ENCODE measurements at places on chromosomes 7 and 10. TPM values are rescaled to one million over a fixed set of nuclear protein-coding genes. Genes with fewer than 3 reads are reported as not detected.
A peak's percentile ranks its signal among the peaks of the same experiment; 100 is the strongest.

PIK3CG gene
- 3.8 TPM for total RNA-seq

GJD4 gene
- total RNA-seq: not detected

GRCh38 chr7:101436857-101437576 is 74.3 kb downstream of the COL26A1 start:
- no peak overlapping the region for H3K27ac ChIP-seq
- H3K36me3 ChIP-seq: no peaks in the 10 kb centered on the region
- no peak overlapping the region for H3K4me3 ChIP-seq
- no peaks in the 10 kb centered on the region for H3K4me1 ChIP-seq
- peaks cover 80% of the 10 kb centered on the region for H3K27me3 ChIP-seq

DNA sequence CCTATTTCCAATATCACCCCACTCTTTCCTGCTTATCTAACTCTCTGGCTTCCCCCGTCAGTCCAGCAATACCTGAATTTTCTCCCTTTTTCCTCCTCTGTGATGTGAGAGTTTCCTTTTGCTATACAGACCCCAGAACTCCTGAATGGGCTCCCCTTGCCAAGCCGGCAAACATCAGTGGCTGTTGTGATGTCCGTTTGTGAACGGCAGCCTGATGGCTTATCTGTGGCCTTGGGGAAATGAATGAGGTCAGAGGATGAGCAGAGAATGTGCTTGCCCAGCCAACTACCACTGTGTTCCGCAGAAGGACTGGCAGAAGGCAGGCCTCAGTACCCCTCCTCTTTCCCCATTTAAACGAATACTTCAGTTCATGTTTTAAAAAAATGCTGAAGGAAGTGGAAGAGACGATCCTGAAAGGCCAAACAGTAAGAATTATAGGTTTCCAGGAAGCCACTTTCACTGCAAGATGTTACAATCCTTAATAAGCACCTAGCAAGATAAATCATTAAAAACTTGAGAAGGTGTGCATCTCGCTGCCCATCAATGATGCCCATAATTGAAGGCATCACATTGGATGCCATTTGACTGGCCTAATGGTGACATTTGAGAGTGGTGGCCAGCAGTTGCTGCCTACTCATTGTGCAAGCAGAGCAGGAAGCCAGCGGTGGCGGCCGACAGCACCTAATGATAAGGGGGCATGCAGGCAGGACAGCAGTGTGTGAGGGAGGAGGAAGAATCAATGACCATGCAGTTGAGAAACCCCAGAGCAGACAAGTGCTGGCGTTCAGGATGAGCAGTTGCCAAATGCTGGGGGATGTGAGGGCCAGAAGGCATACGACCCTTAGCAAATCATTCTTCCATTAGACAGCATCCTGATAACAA is 31.5 kb downstream of the SLC18A2 start:
- H3K4me3 ChIP-seq: no peak overlapping the region
- peak; percentile 83 for DNase-seq
- H3K27ac ChIP-seq: no peak overlapping the region
- H3K36me3 ChIP-seq: no peaks in the 10 kb centered on the region
- no peaks in the 10 kb centered on the region for H3K27me3 ChIP-seq

- no peak overlapping the region for H3K4me3 ChIP-seq
- H3K27me3 ChIP-seq: no peaks in the 10 kb centered on the region
- DNase-seq: no peak
- H3K36me3 ChIP-seq: peaks cover 12% of the 10 kb centered on the region
Observed at GRCh38 chr10:24440817-24441797, 232.2 kb downstream of the KIAA1217 start.

DNA sequence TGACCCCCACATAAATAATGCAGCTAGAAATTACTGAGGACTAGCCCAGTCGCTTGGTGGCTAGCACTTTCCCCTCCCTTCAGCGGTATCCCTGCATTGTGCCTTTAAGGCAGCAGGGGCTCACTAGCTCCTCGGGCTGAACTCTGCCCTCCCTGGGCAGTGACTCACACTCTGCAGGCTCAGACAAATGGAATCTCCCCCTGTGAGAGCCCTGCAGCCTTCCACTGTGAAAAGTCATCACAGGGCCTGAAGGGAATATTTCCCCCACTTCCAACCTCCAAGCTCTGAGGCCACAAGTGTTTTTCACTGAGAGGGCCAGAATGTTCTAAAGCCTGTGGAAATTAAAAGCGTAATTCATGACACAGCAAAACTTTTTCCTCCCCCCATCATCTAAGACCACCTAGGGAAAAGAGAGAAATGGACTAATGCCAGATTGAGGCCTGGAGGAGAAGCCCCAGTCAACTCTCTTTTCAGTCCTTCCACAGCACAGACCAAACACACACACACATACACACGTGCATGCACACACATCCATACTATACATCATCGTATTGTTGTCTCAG is 93.6 kb upstream of the COL1A2 start:
- peak; percentile 95 for DNase-seq
- H3K27ac ChIP-seq: peak overlapping the region; percentile 84
- H3K4me1 ChIP-seq: peaks cover 80% of the 10 kb centered on the region
- H3K27me3 ChIP-seq: no peaks in the 10 kb centered on the region
- H3K4me3 ChIP-seq: no peak overlapping the region
